Esophagus squamous epithelium (tissue), 5 donors: ENCODE measurements at places on chromosomes 5 and 9.

- peaks cover 14% of the 10 kb centered on the region for H3K4me1 ChIP-seq
- DNase-seq: no peak
- H3K4me3 ChIP-seq: no peak overlapping the region
Measured at GRCh38 chr5:107604146-107604910, 66.4 kb downstream of the EFNA5 start.

DNA sequence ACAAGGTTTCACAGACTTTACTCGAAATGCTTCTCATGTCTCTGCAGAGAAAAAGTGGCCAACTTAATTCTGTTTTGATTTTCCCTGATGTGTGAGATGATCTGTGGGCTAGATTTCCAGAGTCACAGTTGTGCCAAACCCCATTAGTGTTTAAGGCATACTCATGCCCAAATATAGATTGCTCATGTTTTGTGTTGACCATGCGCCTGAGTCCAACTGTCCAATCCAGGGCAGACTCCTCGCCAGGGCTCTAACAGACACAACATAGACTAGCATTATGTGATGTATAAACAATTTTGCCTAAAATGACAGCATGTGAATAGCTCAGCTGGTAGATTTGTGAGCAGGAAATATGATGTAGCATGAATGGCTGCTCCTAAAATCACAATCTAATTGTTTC lies 128.1 kb downstream of the PRDM6 start:
- H3K27me3 ChIP-seq: no peaks in the 10 kb centered on the region
- peak overlapping the region; percentile 10 for H3K27ac ChIP-seq
- DNase-seq: no peak
- no peak overlapping the region for H3K4me3 ChIP-seq
- no peaks in the 10 kb centered on the region for H3K36me3 ChIP-seq

DNA sequence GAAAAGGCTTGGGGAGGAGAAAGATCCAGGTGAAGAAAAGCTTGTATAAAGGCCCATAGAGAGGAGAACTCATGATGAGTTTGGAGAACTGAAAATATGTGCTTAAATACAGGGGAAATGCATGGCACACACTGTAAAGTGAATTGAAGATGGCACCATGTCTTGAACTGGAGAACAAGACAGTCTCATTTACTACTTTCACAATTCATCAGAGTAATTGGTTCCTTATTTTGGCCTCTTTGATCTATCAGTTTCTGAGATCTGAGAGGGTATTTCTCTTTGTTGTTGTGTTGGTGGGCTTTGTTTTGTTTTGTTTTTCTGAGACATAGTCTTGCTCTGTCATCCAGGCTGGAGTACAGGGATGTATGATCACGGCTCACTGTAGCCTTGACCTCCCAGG lies 98.2 kb downstream of the CEMIP2 start:
- no peaks in the 10 kb centered on the region for H3K4me1 ChIP-seq
- H3K4me3 ChIP-seq: no peak overlapping the region
- DNase-seq: no peak
- H3K27me3 ChIP-seq: no peaks in the 10 kb centered on the region
- no peaks in the 10 kb centered on the region for H3K36me3 ChIP-seq

DNA sequence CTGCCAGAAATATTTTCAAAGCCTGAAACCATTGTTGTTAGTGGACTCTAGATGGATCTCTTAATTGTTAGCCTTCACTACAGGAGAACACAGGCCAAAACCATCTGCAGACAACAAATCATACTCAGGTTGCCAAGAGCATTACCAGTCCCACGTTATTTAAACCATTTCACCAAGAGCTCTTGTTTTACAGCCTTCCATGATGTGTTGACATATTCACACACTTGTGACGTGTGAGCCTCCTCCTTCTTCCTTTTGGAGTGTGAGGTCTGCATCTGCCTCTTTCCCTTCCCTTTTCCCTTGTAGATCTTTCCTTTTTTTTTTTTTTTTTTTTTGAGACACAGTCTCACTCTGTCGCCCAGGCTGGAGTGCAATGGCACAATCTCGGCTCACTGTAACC lies 279.0 kb downstream of the AUH start:
- H3K4me1 ChIP-seq: peaks cover 3% of the 10 kb centered on the region
- no peak for DNase-seq
- H3K36me3 ChIP-seq: no peaks in the 10 kb centered on the region
- H3K4me3 ChIP-seq: no peak overlapping the region
- no peaks in the 10 kb centered on the region for H3K27me3 ChIP-seq

DNA sequence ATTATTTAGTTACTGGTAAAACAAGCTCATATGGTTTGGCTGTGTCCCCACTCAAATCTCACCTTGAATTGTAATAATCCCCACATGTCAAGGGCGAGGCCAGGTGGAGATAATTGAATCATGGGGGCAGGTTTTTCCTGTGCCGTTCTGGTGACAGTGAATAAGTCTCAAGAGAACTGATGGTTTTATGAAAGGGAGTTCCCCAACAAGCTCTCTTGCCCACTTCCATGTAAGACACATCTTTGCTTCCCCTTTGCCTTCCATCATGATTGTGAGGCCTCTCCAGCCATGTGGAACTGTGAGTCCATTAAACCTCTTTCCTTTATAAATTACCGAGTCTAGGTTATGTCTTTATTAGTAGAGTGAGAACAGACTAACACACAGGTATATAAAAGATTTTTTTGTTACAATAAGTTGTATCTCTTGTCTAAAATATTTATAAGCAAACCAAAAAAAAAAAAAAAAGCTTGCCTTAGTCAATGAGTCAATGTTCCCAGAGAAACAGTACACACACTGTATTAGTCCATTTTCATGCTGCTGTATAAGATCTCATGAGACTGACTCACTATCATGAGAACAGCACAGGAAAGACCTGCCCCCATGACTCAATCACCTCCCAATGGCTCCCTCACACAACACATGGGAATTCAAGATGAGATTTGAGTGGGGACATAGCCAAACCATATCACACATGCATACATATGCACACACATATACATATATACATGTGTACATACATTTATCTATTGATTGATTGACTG lies 138.3 kb downstream of the BASP1 start:
- H3K27ac ChIP-seq: no peak overlapping the region
- DNase-seq: no peak
- H3K4me3 ChIP-seq: no peak overlapping the region
- H3K36me3 ChIP-seq: no peaks in the 10 kb centered on the region
- H3K4me1 ChIP-seq: no peaks in the 10 kb centered on the region
- no peaks in the 10 kb centered on the region for H3K27me3 ChIP-seq

DNA sequence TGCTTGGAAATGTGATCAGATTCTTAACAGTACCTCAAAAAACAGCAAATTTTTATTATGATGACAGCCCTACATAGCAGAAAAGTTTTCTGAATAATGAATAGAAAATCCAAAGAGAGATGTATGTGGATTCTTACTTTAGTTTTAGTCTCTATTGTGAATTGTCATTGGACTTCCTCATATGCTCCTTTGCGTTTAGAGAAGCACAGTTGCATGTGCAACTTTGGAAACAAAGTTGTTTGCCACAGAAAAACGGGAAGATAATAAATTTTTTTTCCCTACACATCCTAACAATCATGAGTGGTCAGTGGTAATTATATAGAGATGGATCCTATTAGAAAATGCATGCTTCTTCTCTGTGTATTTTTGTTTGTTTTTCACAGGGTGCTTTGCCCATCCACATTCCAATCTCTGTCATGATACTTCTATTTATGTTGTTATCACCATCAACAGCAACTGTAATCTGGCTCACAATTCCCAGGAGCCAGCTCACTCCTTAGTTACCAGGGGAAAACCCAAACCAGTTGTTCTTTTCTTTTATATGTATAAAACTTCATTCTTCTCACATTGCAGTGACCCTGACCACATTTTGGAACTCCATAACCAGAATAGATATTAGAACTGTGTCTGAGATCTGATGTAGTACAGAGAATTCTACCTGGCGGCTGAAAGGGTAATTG lies 118.7 kb downstream of the NDUFS4 start:
- H3K27ac ChIP-seq: no peak overlapping the region
- H3K36me3 ChIP-seq: peaks cover 43% of the 10 kb centered on the region
- no peaks in the 10 kb centered on the region for H3K27me3 ChIP-seq

DNA sequence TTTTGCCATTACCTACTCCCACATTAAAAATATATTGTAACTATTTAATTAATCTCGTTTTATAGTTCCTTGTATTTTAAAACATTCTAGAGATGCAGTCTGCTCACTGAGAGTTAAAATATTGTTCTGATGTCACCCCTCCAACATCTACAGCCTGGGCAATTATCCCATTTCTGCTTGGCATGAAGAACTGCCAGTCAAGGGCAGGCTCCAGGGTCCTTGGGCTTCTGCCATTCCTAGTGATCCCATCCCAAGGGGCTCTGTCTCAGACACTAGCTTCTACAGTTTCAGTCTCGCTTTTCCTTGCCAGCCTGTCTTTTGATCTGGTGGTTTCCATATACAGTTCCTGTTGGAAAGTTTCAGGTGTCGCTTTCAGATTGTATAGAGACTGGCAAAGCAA lies 287.2 kb downstream of the TMEM232 start:
- no peaks in the 10 kb centered on the region for H3K27me3 ChIP-seq
- H3K27ac ChIP-seq: no peak overlapping the region
- H3K36me3 ChIP-seq: no peaks in the 10 kb centered on the region
- H3K4me3 ChIP-seq: no peak overlapping the region

- no peak overlapping the region for H3K4me3 ChIP-seq
- no peak for DNase-seq
- no peak overlapping the region for H3K27ac ChIP-seq
- no peaks in the 10 kb centered on the region for H3K4me1 ChIP-seq
- H3K36me3 ChIP-seq: no peaks in the 10 kb centered on the region
- H3K27me3 ChIP-seq: no peaks in the 10 kb centered on the region
Measured at GRCh38 chr5:4579679-4580078, 560.5 kb upstream of the ADAMTS16 start.

DNA sequence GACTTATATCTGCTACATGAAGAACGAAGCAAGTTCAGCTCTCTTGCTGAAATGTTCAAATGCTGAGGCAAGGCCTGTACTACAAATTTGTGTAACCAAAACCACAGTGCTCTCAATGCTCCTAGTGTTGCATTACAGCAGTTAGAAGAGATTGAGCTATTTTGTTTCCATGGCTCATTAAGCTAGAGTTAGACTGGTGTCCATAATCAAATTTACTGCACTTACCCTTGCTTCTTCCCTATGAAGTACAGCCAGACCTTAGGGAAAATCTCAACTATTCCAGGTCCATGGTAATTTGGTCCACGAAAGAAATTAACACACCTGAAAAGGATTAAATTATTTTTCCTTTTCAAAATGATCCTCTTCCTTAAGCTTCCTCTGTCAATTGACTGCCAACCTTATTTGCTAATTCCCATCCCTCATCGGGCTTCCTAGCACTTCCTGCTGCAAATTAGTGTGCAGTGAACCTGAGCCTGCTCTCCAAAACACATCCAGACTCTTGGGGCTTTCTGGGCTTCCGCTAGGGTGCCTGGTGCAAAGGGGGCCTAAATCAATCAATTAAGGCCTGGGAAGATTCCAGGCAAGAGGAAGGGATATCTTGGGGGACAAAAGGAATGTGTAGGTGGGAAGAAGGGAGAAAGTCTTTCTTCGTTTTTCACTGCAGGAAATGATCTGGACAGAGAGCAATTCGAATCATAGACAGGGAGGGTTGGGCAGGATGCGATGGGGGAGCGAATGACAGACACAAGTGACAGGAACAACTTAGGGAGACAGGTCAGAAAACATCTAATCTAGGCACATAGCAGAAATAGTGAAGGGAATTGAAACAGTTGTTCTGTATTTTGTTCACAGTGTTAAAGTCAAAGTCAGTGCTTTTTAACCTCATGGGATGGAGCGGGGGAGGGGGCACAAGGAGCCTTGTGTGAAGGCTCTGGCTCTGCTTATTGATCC lies 542.4 kb downstream of the RAB3C start:
- no peaks in the 10 kb centered on the region for H3K27me3 ChIP-seq
- H3K4me3 ChIP-seq: no peak overlapping the region
- H3K27ac ChIP-seq: peak overlapping the region; percentile 75
- no peak for DNase-seq
- H3K4me1 ChIP-seq: peaks cover 6% of the 10 kb centered on the region
- no peaks in the 10 kb centered on the region for H3K36me3 ChIP-seq

DNA sequence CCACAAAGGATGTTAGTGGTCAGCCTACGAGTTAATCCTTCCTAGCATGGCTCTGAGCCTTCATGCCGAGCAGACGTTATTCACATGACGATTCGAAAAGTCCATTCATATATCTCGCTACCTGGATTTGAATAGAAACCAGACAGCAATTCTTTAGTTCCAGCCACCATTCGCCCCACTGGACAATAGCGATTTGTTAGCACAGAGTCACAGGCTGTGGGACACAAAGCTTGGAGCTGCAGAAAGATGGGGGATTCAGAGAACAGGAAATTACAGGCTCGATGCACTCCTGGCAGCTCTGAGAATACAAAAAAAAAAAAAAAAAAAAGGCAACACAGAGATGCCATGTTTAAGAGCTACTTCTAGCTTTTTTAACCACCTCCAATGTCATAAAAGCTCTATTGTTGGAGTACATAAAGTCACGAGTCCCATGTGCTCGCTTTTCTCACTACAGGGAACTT lies 110.7 kb downstream of the NR6A1 start:
- no peak overlapping the region for H3K27ac ChIP-seq
- no peak for DNase-seq
- no peaks in the 10 kb centered on the region for H3K4me1 ChIP-seq
- no peaks in the 10 kb centered on the region for H3K27me3 ChIP-seq

DNA sequence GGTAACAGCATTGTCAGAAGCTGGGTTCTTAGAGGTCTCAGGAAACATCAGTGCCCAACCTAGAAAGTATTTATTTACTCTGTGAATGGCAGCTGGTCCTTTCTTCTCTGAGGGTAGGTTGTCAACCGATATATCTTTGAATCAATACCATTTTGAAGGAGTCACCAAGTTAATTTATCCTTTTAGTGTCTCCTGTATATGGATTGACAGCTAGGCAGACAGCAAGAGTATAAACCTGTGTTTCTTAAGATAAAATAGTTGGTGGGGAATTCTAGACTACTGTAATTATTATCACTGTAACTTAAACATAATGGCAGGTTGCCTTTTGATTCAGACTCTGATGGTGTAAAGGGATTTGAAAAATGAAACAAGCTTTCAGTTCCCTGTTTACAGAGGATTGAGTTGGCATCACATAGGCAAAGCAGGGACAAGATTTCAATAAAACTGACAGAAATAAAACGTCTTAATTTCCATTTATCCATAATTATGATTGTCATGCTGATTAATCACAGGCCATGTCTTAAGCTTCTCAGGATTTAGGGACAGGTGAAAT lies 190.8 kb upstream of the HAPLN1 start:
- no peak for DNase-seq
- no peaks in the 10 kb centered on the region for H3K36me3 ChIP-seq
- H3K27ac ChIP-seq: no peak overlapping the region

DNA sequence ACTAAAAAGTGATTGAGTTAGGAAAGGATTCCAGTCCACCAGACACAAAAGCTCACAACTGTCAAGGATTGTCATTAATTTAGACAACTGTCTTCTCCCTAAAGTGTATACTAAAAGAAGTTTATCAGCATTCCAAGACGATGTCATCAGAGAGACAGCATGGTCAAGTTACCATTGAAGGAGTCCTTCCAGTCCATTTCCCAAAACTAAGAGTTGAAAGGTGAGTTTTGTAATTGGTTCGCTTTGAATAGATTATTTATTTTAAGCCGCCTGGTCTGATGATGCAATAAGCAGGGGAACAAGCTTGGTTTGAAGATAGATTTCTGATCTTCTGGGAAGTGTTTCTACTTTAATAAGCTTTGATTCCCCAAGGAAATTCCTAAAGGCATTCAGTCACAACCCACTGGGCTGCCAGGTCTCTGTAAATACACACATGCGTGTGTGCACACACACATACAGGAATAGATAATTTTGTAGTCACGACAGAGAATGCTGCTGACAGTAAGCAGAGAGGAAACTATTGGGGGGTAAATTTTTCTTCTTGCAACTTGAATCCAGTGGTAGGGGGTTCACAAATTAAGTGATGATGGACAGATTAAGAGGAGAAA lies 234.8 kb downstream of the PIK3R1 start:
- no peaks in the 10 kb centered on the region for H3K27me3 ChIP-seq
- peaks cover 40% of the 10 kb centered on the region for H3K4me1 ChIP-seq
- DNase-seq: no peak

- no peak overlapping the region for H3K27ac ChIP-seq
- no peak for DNase-seq
- no peak overlapping the region for H3K4me3 ChIP-seq
Measured at GRCh38 chr9:70462300-70462699, 47.8 kb upstream of the KLF9 start.
